NCI-H446 treated with DMSO at 0.1 percent for 48 hours (cell line): ENCODE measurements at places on chromosomes 3 and 15.

DNA sequence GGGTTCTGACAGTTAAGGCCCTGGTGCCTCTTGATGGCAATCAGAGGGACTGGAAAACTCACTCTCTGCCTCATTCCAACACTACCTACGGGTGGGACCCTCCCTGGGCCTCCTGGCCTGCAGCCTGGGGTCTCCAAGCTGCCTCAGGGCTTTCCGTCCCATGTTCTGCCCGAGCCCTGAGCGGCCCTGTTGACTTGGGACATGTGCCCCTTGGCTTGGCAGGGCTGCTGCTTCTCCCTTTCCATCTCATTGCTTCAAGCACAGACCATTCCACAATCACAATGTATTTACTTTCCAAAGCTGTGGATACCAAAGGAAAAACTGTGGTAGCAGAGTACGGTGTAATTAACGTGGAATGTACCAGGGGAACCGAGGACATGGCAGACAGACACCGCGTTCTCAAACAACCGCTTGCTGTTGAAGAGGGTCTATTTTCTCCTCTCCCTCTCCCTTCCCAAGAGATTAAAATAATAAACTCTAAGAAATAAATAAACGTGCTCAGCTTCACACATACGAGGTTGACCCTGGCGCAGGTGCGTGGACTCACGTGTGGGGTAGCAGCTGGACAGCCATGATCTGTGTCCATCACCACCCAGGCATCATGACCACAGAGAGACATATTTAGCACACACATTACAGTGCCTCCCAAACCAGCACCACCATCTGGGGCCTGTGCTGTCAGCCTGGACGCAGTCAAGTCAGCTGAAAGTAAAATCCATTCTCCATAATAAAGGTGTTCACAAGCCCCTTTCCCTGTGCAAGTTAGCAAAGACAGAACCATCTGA, 172.0 kb downstream of the XXYLT1 start:
- no peak for DNase-seq

DNA sequence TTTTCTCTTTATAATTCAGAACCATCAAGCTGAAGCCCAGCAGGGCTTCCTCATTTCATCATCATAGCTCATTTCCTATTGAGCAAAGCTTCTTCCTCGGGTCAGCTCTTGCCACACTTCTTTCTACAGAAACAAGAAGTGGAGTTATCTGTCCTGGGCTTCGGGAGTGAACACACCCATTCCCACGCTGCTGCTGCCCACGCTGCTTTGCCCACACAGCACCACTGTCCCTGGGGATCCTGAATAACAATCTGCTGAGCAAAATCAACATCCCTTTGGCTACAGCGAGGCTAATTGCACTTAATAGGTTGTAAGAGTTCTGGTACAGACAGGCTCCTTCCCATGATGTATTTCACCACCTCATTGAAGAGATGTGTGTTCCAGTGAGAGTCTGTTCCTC, 23.7 kb downstream of the CEP19 start:
- DNase-seq = no peak

GRCh38 chr3:75303741-75304140, 360.4 kb upstream of the FRG2C start:
- DNase-seq = no peak

GRCh38 chr3:55724821-55725220, 237.7 kb upstream of the WNT5A start:
- DNase-seq = no peak

DNA sequence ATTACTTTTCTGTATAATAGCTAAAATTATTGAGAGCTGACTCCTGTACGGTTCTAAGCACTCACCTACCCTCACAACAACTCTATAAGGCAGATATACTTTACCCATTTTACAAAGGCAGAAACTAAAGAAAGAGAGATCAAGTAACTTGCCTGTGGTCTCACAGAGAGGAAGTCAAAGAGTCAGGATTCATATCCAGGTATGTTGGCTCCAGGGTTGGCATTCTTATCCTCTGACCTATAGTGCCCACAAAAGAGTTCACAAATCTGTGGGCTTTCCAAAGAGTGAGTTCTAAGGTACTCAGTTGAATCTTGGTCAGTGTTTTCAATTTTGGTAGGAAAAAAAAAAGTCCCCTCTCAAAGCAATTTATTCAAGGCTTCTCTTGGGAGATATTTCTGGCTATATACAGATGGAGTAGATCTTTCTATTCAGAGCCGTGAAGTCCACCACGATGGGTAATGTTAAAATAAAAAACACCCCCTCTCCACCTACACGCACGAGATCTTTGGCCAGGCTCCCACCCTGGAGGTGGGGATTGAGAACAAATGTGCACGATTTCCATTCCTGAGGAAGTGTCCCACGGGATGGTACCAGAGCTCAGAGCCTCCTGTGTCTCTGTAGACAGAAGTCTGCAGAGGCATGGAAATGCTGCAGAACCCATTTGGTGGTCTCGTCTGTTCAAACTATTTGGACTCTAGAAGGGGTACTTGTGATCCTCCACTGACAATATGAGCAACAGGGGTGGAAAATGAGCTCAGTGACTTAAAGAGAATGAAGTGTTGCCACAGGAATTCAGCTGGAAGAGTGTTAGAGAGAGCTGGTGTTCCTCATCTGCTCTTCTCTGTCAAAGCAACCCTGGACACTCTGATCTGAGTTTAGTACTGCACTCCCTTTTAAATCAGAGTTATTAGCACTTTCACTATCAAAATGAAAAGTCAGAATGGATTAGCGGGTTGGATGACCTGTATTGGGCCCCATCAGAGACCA, 212.1 kb upstream of the EIF1B start:
- DNase-seq = no peak

DNA sequence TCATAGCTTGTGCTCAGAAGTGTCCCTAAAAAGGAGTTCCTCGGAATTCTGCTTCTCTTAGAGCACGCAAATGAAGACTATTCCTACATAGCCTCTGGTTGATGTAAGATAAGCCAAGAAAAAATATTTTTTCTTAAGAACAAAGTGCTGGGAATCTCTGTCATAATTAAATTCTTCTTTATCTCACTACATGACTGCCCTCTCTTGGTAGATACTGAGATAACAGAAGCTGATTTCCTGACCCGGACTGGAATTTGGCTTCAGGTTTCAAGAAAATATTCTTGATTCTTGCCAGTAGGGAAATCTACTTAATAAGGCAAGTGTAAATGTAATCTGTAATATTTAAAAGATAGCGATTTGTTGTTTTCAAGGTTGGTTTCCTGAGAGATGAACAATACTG, 31.3 kb upstream of the SETMAR start:
- no peak for DNase-seq

DNA sequence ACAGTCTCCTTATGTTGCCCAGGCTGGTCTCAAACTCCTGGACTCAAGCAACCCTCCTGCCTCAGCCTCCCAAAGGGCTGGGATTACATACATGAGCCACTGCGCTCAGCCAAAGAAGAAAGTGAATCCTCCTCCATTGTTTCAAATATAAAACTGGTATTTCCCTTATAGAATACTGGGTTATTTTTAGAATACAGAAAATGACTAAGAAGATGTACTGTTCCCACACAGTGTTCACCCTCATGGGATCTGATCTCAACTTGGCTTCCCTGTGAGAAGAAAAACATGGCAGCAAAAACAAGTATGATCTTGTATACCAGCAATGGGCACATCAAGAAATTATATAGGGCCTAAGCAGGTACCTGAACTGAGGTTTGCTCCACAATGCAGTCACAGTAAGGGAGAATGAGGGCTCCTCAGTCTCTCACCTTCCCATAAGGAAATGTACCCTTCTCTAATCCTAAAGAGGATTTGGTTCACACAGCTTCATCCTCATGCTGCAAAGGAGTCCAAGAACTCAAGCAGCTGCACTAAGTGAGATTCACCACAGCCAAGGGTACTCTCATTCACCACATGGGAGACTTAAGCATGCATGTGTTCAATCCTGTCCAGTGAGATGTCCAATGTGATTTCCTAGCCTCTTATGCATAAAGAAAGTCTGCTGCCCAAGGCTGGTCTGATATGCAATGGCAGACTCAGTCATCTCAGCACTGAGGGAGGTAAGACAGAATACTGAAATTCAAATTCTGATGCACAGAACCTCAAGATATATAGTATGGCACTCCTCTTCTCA, 25.8 kb downstream of the USP4 start:
- no peak for DNase-seq

DNA sequence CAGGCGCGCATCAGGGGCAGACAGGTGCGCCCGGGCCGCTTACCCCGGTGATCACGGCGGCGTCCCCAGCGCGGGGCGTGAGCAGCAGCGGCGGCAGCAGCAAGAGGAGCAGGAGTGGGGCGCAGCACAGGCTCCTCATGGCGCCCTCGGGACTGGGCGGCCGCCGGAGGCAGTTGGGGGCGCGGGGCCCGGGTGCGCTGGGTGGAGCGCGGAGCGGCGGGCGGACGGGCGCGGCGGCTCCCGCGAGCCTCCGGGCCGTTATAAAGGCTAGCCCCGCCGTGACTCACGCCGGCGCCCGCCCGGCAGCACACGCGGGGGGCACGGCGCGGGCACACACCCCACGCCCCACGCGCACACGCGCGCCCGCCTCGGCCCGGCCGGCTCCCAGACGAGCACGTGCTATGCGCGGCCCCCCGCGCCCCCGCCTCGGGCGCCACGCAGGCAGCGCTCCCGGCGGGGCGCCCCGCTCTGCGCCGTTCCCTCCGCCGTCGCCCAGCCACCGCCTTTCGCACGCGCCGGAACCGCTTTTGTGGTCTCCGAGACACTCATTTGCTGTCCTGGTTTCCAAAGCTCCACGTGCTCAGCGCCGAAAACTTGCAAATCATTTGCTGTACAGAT, at the start of gene PROK2:
TSS of gene PROK2 (minus strand) at position 235 of the 618 bp plus-strand sequence. CDS start at position 139, 96 bp downstream.
- DNase-seq = no peak

GRCh38 chr3:168187233-168187632, 91.5 kb upstream of the GOLIM4 start:
- DNase-seq = no peak

- no peak for DNase-seq
Measured at GRCh38 chr3:45911511-45912226, 25.3 kb downstream of the CCR9 start.

DNA sequence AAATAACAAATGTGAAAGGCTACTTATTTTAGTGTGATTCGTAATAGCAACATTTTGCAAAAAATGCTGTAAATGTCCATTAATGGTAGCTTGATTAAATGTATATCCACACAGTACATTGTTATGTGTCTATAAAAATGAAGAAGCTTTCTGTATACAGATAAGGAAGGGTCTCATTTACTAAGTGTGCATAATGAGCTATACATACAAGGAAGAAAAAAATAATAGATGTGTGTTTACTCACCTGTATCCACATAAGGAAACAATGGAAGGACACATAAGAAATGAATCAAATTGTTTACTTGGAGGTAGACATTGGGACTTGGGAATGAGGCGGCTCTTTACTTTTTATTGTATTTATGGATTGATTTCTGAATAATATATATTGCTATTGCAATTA, 34.9 kb downstream of the MED12L start:
- DNase-seq = no peak

DNA sequence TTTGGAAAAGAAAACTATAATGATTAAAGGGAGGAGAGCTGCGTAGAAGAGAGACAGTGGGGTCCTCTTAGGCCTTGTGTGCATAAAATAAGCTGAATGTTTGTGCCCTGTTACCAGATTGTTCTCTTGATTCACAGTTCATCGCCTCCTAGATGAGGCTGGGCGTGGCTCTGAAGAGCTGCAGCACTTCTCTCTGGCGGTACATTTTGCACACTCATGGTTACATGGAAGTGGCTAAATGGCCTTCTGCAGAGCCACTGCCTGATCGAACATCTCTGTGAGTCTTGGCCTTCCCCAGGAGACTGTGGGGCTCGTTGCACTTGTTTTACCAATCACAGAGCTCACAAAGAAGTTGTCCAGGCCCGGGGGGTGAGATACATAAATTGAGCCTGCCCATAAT, 208.8 kb downstream of the GABRG3 start:
- no peak for DNase-seq

DNA sequence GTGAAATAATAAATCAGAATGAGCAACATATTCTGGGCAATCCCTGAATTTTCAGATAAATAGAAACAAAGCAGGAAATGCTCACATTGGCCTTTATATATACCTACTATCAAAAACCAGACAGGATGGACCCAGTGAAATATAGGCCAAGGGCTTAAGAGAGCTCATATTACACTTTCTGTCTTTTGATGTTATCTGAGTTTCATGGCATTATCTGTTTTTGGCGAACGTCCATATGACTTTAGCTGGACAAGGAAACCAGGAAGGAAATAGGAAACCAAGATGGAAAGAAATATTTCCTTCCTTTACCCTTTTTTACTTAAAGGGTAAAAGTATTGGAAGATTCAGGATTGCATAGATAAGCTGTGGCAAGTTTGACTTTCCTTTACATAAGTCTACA, 274.8 kb downstream of the THSD4 start:
- DNase-seq = no peak

DNA sequence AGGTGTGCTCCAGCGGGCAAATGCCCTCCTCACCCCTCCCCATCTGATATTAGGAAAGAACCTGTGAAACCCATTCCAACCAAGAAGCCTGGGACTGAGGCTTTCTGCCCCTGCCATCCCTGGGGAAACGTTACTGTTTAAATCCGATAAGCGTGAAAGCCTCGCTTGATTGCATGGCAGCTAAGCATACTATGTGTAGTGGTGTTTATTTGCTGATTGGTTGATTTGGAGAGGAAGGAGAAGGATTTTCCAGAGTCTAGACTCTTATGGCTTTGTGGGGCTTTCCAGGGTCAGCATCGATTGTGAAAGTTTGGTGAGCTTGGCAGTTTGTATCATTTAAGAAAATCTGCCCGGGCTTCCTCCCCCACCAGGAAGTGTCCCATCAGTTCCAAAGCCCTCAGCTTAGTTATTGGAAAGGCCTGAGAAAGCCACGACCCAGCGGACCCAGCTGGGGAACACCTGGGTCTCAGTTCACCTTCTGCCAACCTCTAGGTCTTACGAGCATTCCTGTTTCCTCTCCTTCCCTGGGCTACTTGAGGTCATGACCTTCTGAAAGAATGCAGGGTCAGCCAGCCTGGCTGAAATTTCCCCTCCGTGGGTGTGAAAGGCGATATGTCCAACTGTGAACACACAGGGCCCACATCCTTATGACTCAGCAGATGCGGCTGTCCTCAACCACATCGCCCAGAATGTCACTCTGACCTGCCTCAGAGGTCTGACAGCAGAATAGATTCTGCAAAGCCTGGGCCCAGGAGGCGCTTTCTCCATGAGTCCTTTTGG, 62.8 kb upstream of the HERC1 start:
- no peak for DNase-seq

GRCh38 chr3:152038490-152038889, 165.0 kb downstream of the SUCNR1 start:
- no peak for DNase-seq

GRCh38 chr3:197068077-197068476, 38.5 kb upstream of the MELTF start:
- no peak for DNase-seq

DNA sequence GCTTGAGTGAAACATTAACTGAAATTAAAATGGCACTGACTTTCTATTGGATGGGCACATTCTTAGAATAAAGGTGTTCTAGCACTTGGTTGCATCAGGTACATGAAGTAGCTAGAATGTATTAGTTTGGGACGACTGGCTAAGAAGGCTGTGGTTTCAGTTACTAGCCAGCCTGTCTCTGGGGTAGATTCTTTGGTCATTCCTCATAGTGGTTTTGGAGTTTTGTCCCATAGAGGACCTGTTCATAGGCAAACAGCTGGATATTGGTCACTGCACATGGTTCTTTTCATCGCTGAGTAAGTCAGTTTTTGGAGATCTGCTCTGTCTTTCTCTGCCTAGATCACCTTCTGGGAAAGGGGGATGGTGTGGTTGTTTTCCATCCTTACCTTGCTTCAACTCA, 55.3 kb downstream of the ADAMTSL3 start:
- DNase-seq = no peak

- no peak for DNase-seq
Measured at GRCh38 chr3:87268646-87269211, 7.7 kb downstream of the POU1F1 start.

GRCh38 chr15:35560870-35561269, 14.9 kb upstream of the DPH6 start:
- DNase-seq = no peak
